Neural progenitor cell (in vitro differentiated cells): ENCODE measurements at places on chromosomes 6 and 20.

- DNase-seq = no peak
These were observed 76.9 kb upstream of the MAFB start for GRCh38 chr20:40765814-40766480.

GRCh38 chr6:22880686-22881433, 311.5 kb downstream of the HDGFL1 start:
- no peak for DNase-seq

GRCh38 chr6:52746213-52746612, 17.1 kb downstream of the GSTA2 start:
- no peak for DNase-seq

DNA sequence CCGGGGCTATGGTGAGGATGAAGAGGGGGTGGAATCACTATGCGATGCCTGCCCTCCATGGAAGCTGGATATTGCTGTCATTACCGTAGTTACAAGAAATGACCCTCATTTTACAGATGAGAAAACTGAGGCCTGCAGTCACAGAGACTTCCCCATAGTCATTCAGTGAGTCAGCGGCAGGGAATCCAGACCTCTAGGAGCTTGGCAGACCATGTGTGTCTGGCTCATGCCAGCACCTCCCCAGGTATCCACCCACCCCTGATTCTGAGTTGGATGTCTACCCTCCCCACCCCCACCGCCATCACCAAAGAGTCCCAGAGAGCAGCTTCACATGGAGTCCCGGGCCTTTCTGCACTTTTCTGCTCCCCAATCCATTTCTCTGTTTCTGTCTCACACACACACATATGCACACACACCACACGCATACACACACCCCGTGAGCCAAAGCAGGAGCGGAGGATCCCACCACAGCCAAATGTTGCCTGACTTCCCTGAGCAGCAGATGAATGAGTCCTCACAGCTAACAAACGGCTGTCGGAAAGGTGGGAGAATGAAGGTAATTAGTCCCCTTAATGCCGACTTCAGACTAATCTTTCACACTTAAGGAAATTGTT, 24.8 kb downstream of the CDH22 start:
- DNase-seq = no peak

DNA sequence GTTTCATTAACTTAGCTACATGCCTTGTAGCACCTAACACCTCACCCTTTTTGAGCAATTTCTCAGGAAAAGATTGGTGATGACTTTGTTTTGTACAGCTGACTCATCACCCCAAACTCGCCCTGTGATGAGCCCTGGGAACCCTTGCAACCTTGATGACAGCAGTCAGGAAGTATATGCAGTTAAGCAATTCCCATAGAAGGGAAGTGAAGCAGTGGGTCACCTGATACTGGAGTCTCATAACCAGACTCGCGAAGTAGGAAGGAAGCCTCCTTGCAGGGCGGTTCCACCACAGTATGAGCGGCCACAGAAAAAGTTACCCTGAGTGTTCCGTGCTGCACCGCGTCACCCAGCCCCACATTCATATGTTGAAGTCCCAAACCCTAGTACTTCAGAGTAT, 82.0 kb upstream of the EDN1 start:
- no peak for DNase-seq

GRCh38 chr20:20487811-20488210, 119.9 kb downstream of the INSM1 start:
- no peak for DNase-seq

DNA sequence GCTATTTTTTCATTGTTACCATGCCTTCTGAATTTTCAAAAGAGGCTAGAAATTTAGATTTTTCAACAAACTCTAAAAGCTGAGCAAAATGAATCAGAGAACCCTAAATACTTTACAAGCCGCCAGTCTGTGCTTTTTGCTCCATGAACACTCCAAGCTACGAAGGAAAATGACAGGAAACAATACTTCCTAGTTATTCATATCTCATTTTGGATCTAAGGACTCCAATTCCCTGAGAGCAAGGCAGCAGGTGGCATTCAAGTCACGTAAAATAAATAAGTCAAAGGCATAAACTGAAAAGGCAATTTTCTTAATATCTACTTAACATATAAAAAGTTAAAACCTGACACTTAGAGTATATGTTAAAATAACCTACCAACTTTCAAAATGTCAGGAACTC, 50.6 kb downstream of the PDSS2 start:
- no peak for DNase-seq

DNA sequence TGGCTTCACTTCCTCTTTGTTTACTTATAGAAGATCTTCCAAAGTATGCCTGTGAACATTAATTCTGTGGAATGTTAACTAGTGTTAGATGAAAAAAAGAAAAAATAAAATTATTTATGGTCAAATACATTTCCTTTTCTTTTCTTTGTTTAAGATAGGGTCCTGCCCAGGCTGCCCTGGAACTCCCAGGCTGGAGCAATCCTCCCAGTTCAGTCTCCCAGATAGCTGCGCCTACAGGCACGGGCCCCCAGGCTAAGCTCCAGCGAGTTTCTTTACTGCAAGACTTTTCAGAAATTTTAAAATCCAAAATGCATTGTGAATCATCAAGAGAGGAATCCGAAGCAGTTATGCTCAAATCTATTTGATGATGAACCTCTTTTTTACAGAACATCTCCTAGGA, 39.3 kb upstream of the IL20RA start:
- no peak for DNase-seq

- DNase-seq = no peak
These were observed 15.1 kb downstream of the PDSS2 start for GRCh38 chr6:107444277-107444676.

GRCh38 chr6:145031962-145032361, 703.4 kb downstream of the EPM2A start:
- DNase-seq = no peak

DNA sequence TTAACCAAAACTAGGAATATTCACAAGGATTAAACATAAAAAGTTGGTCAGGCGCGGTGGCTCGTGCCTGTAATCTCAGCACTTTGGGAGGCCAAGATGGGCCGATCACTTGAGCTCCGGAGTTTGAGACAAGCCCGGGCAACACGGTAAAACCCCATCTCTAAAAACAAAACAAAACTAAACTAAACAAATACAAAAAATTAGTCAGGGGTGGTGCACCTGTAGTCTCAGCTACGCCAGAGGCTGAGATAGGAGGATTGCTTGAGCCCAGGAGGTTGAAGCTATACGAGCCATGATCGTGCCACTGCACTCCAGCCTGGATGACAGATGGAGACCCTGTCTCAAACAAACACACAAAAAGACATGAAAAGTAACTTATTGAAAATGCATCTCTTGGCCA, 3.2 kb downstream of the PSORS1C2 start:
- no peak for DNase-seq

DNA sequence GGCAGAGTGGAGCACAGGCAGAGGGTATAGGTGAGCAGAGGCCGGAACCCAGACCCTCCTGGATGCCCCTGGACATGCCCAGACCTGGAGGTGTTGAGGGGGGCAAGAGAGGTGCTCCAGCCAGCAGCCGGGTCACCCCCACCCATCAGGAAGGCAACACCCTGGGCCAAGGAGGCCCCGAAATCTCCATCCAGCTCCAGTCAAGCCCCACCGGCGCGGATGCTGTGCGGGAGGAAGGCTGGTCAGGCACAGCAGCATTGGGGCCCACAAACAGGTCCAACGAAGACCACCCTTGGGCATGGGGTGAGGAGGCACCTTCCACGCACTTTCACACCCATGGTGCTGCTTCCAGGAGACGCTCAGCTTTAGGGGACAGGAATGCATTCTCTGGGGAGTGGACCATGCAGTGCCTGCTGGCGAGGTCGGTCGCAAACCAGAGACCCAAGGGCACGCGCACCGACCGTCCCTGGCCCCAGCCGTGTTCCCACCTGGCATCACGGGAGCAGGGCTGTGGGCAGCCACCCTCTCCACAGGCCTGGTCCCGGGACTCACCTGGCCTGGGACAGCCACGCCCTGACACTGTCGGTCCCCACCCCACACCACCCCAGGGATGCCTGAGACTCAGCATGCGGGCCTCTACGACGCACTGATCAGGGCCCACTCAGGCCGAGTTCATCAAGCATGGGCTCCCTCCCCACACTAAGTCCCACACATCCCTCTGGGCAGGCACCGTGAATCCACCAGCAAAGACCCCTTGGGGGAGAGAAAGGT, 43.6 kb upstream of the ZBP1 start:
- no peak for DNase-seq

DNA sequence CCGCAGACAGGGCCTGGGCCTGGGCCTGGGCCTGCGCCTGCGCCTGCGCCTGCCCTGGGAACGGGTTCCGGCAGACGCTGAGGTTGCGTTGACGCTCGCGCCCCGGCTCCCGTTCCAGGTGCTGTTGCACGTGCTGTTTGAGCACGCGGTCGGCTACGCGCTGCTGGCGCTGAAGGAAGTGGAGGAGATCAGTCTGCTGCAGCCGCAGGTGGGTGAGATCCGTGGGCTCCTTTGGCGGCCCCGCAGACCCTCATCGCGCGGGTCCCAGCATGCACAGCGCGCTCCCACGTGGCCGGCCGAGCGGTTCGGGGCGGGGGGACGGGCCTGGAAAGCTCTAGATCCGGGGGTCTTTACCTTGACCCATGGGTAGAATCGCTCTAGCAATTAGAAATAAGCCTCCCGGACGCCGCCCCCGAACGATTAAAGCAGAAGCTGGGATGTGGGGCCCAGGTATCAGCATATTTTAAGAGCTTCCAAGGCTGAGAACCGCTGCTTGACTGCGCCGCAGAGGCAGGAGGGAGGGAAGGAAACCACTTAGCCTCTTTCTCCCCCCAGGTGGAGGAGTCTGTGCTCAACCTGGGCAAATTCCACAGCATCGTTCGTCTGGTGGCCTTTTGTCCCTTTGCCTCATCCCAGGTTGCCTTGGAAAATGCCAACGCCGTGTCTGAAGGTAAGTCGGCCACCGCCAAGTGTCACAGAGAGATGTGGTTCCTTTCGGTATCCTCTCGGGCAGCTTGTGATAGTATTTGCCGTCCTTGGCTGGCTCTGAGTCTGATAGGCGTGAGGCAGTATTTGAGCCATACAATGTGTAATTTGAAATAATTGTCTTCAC, 508 bp downstream of the NOP56 start:
- DNase-seq = peak; percentile 36

- no peak for DNase-seq
These were observed 1.9 kb downstream of the FAM135A start for GRCh38 chr6:70415247-70415646.

GRCh38 chr6:14883921-14884320, 361.9 kb upstream of the JARID2 start:
- peak; percentile 52 for DNase-seq

DNA sequence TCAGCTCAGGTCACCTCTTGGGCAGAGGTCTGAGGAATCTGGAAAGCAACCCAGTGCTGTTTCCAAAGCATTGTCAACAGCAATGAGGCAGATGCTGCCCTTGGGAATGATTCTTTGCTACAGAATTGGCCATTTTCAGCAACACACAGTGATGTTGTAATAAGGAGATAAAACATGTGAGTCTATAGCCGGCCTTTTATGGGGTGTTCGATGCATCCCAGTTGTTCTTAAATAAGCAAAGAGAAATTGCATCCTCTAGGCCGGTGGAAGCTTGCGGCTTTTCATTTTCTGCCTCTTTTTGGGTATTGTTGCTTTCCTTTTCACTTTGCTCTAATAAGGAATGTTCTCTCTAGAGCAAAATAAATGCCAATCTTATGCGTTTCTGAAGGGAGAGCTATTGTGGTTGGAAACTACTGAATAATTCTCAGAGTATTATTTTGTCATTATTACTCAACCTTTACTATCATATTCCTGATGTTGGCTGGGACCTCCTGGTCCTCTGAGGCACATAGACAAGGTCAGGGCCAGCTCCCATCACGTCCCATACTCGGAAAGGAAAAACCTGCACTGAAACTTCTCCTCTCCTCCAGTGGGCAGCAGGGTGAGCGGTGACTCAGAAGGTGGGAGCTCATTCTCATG, 214.2 kb downstream of the CDH26 start:
- no peak for DNase-seq

DNA sequence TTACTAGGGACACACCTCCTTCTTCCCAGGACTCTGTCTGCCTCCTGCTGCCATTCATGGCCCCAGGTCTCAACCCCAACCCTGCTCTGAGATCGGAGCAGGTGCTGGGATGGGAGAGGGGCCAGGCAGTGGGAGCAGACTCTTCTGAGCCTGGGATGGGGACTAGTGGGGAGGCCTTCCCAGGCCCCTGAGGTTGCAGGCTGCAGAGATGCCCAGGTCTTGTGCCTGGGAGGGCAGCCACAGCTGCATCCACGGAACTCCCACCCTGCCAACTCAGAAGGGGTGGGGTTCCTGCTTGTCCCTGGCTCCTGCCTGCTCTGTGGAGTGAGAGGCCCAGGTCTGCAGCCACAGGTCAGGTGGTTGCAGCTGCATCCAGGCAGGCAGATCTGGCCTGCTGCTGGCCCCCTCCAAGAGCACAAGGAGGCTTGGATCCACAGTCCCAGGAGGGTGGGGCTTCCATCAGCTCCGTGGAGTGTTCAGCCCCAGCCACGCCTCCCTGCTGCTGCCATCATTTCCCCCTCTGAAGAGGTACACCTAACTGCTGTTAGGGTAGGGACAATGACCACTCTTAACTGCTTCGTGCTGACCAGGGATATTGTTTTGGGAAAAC, 2.9 kb upstream of the SLC22A1 start:
- DNase-seq = no peak

- DNase-seq = peak; percentile 11
These were observed 80.8 kb downstream of the RCAN2 start for GRCh38 chr6:46410334-46410953.

DNA sequence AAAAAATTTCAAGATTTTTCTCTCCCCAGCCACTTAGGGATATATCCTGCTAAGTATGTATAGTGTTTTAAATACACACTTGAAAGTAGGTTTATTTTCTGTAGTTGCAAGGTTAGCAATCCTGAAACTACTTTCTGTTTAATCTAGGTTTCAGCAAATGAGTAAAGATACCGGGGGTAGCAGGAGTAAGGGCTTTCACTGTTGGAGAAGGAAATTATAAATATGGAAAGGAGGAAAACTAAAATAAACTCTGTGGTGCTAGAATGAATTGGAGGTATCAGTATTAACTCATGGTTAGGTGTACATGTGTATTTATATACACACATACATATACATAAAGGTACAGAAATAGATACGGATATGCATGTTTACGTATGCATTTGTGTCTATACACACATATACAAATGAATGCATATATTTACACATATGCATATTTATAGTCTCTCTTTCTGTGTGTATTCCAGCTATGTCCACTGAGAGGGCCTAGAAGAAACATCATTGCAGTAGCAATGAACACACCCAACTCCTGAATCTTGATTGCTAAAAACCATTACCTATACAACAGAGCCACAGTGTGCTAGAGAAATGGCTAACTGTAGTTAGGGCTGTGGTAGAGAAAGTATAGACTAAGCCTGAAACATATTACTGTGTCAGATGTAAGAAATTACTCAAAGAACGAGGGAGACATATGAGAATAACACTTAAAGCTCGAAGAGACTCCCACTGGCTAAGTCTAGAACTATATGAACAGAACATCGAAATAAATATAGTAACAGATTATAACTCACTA, 95.9 kb upstream of the EMILIN3 start:
- no peak for DNase-seq

GRCh38 chr20:6697228-6697972, 70.1 kb upstream of the BMP2 start:
- no peak for DNase-seq

GRCh38 chr6:2998998-2999617, 586 bp upstream of the NQO2 start:
- DNase-seq = no peak

GRCh38 chr20:63101781-63102720, 95.3 kb upstream of the BHLHE23 start:
- DNase-seq = peak; percentile 63
